HFFc6 (cell line): ENCODE measurements at places on chromosomes 2 and 18.

- no peak for DNase-seq
Observed at GRCh38 chr2:241569831-241570281, 11.3 kb downstream of the BOK start.

GRCh38 chr2:219497495-219498279 lies 1.0 kb upstream of the GMPPA start:
- DNase-seq, result peak; percentile 85

DNA sequence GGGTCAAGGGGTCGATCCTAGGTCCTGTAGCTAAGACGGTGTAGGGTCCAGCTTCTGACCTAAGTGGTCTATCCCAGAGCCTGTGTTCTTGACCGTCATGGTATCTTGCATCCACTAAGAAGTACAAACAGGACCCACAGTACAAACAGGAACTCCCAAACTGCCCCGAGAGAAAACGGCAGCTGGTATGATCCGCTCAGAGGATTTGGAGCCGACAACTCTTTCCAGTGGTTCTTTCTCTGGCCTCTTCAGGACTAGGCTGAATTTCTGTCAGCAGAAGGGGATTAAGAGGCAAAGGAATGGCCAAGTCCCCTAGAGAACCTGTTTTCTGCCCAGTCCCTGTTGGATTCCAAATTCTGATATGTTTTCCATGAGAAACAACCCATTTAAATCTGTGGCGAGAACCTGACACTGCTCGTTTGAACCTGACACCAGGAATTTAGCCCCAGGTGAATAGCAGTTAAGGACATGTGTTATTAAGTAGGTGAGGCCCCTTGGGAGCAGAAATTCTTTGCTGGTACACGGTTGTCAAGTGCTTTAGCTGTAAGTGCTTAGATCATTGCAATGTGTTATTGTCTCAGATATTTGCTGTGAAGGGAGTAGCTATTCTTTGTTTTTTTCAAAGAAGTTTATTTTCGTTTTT lies 50.5 kb upstream of the TXNDC2 start:
- no peak for DNase-seq

- no peak for DNase-seq
Observed at GRCh38 chr2:151277067-151277466, 12.4 kb downstream of the NMI start.

DNA sequence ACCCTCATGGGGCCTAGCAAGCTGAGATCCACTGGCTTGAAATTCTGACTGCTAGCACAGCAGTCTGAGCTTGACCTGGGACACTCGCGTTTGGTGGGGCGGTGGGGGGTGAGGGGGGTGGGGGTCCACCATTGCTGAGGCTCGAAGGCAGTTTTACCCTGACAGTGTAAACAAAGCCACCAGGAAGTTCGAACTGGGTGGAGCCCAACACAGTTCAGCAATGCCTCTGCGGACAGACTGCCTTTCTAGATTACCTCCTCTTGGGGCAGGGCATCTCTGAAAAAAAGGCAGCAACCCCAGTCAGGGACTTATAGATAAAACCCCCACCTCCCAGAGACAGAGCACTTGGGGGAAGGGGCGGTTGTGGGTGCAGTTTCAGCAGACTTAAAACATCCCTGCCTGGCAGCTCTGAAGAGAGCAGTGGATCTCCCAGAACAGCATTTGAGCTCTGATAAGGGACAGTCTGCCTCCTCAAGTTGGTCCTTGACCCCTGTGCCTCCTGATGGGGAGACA lies 149.7 kb upstream of the TANK start:
- DNase-seq, result no peak

GRCh38 chr2:236962816-236963215 lies 122.9 kb upstream of the COPS8 start:
- no peak for DNase-seq

DNA sequence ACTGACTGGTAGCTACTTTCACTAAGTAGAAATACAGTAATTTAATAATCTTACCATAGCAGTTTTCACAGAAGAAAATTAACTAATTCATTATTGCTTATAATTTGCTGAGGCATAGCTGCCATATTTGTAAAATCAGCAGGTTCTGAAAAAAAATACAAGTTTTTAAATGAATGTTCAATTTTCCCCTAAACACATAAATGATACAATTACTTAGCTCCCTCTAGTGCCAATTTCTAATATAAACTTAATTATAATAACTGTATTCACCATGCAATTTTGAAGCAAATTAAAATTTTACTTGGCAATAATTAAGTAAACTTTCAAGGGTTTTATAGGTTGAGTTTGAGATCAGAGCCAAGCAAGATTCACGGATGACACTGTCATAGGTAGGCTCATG lies 1321.6 kb upstream of the ACVR2A start:
- no peak for DNase-seq

- peak; percentile 57 for DNase-seq
Observed at GRCh38 chr2:31729442-31730092, 148.8 kb upstream of the SRD5A2 start.

DNA sequence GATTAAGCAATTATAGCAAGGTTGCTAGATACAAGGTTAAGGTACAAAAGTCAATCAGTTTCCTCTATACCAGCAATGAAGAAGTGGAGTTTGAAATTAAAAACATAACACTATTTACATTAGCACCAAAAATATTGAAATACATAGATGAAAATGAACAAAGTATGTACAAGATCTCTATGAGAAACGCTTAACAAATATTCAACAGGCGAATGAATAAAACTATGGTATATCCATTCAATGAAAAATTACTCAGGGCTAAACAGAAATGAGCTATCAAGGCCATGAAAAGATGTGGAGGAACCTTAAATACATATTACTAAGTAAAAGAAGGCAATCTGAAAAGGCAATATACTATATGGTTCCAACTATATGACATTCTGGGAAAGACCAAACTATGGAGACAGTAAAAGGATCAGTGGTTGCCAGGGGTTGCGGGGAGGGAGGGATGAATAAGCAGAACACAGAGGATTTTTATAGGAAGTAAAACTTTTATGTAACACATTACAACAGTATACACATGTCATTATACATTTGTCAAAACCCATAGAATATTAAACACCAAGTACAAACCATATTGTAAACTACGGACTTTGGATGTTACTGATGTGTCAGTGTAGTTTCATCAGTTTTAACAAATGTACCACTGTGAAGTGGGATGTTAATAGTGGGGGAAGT lies 62.1 kb downstream of the RMDN2 start:
- DNase-seq, result no peak

GRCh38 chr18:58310517-58310916 lies 266.5 kb downstream of the NEDD4L start:
- DNase-seq, result no peak

- no peak for DNase-seq
Observed at GRCh38 chr2:100393362-100393761, 24.1 kb downstream of the CHST10 start.

DNA sequence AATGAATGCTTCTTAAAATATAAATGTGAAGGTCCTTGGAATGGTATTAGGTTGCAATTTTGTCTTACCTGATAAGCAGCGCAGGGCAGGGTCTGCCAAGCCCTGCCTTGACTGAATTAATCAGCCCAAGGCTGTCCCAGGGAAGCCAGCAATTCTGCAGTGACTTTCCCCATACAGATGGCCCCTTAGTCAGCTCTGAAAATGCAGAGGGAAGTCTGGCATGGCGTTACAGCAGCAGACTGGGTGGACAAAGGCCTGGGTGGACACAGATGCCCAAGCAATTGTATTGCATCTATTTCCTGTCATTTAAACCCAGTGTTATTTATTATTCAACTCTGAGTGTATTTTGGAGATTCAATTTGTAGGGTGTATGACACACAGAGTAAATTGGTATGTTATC lies 56.6 kb upstream of the NOL4 start:
- no peak for DNase-seq

DNA sequence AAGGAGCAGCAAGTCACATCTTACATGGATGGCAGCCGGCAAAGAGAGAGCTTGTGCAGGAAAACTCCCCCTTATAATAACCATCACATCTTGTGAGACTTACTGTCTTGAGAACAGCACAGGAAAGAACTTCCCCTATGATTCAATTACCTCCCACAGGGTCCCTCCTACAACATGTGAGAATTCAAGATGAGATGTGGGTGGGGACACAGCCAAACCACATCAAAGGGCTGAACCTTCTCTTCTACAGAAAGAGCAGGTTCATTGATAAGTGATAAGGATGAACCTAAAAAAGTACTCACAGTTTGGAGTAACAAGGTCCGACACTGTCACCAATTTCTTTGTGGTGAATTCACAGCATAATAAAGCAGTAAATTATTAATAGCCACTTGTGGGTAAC lies 422.2 kb upstream of the FSIP2 start:
- no peak for DNase-seq

DNA sequence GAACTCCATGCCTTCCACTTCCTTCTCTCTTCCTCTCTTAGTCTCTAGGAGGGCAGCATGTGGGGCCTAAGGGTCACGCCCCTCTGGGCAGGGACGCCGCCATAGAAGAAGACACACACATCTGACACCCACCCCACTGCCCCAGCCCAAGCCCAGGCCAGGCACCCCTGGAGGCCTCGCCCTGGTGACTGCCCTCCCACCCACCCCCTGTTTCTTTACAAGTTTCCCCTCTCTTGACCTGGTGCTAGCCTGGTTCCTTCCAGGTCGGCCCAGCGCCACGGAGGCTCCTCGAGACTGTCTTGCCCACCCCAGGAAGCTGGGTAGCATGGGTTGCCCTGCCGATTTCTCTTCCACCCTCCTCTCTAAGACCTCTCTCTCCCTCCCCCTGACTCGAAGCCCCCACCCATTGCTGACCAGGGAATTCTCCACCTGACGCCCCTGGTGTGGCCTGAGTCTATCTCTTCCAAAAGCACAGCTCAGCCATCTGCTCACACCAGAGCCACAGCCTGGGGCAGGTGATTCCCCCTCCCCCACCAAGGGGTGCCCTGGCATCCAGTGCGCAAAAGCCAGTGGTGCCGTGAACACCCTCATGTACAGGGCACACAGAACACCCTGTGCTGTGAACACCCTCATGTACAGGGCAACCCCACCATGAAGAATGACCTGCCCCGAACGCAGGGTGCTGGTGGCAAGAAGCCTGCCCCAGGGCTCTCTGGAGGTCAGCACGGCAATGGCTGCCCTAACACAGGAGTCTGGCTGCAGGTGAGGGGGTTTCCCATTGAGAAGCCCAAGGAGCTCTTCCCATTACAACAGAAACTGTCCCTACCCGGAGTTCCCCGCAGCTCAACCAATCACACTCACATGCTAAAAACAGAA lies 13.5 kb upstream of the SALL3 start:
- DNase-seq, result no peak

DNA sequence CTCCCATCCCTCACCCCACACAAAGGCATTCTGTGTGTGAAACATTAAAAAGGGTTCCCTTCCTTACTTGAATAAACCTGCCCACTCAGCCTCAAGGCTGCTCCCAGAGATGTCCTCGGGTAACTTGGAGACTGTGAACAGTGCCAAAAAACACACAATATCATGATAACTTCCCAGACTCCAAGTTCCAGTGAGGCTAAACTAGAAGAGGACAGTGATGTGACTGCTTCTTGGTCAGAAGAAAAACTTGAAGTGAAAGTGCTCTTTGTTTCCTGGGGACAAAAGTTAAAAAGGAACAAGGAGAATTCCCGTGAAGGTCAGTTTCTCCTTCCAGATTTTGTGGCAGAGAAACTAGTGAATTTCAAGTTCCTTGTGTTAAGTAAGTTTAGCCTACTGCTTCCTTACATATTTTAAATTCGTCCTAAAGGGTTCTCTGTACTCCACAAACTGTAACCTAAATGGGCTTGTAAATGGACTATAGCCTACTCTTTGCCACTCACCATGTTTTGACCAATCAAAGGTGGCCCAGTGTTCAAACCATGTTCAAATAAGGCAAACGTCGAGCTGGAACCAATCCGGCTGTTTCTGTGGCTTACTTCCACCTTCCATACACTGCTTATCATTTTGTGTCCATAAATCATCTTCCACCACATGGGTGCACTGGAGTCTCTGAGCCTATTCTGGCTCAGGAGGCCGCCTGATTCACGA lies 20.4 kb downstream of the TPRKB start:
- no peak for DNase-seq

DNA sequence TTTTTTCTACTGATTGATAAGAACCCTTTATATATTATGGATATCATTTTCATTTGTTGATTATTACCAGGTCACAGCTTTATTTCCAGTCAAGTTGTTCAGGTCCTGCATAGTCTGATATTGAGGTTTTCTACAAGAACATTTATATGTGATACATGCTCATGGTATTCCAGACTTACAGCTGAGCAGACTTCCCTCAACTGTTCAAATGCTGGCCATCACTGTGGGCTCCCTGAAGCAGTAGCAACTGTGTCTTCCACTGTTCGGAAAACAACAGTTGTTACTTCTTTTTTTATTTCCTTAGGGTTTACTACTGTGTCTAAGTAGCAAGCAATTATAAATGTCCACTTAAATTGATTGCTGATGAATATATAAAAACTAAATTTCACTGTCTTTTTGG lies 79.5 kb downstream of the DGKD start:
- DNase-seq, result no peak
